Renal pelvis (tissue), 12 donors: ENCODE measurements at places on chromosomes 2 and 18.

DNA sequence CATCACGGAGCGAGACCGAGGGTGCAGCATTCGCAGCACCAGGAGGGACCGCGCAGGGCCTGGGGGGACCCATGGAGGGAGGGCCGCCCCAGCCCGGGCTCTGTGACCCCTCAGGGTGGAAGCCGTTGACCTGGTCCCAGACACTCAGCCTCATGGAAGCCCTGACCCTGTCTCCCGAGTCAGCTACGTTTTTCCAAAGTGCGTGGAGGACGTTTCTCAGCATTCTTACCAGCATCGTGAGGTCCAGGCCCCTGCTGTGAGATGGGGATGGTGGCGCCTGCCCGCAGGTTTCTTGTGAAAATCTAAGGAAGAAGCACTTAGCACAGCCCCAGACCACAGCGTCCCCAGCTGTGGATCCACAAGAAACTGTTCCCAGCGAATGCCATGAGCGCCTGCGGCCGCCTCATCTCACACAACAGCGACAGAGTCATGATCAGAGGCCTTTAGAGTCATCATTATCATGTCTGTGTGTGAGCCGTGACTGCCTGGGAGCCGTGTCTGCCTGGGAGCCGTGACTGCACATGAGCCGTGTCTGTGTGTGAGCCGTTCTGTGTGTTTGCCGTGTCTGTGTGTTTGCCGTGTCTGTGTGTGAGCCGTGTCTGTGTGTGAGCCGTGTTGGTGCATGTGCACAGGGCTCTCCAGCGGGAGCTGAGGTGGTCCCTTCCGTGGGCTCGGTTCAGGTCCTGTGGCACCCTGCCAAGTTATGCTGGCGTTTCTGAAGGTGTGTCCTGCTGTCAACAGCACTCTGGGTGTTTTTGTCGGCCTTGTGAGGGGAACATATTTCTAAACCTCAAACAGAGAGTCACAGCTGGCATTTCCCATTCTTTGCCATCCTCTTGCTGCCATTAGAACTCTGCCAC lies 49.2 kb upstream of the KCNG2 start:
- no peak for DNase-seq

DNA sequence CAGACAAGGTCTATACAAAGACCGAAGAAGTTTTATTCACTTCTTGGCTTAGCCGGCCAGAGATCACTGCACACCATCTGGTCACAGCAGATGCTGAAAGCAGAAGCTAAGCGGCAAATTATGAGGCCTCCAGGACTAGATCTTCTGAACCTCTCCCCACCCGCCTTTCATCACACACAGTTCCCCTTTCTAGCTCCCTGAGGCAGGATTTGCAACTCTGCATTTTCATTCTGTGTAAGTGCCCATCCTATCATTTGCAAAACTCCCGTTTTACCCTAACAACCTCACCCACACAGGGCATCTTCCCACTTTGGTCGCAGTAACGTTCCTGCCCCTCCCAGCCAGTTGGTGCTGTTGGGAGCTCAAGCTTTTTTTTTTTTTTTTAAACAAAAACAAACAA lies 3.1 kb upstream of the MOB1A start:
- no peak for DNase-seq

- no peak for DNase-seq
These were observed 67.8 kb upstream of the MAP4K3 start for GRCh38 chr2:39504790-39505335.

DNA sequence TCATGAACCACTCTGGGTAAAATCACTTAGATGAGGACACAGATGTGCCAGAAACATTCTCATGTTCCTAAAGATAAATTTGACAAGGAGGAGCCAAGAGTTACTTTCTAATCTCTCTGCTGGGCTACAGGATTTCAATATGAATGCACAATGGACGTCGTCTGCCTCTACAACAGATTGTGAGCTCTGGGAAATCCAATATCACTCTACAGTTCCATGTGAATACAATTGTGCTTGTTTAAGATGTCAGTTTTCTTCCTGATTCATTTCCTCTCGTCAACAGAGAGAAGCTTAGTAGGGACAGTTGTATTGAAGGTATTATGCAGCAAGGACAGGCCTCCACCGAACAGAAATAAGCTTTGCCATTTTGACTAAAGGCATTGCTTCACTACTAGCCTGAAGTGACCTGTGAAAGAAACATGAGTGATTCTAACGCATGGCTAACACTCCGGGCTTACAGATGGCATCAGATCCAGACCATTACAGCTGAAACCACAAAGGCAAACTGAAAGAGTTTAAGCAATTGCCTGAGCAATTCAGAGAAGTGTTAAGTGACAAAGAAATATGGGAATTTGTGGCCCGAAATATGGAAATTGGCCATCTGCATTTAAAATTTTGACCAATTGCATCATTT lies 1591.5 kb downstream of the LRP1B start:
- no peak for DNase-seq

GRCh38 chr2:221109552-221109951 lies 462.6 kb downstream of the EPHA4 start:
- no peak for DNase-seq

DNA sequence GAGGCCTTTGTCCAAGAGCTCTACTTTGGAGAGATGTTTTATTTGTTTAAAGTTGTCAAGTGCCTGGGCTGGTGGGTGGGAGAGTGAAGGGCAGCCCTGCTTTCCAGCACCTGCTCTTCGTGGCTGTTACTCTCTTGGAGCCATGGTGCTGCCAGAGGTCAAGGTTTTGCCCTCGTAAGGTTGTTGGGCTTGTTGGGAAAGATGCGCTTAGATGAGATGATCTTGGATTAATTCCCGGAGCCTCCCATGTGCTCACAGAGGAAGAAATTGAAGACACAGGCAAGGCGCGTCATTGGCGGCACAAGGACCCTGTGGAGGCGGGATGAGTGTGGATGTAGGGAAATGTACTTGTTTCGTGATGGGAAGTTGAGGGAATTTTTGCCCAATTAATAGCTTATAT lies 27.9 kb downstream of the ZCCHC2 start:
- DNase-seq: no peak

DNA sequence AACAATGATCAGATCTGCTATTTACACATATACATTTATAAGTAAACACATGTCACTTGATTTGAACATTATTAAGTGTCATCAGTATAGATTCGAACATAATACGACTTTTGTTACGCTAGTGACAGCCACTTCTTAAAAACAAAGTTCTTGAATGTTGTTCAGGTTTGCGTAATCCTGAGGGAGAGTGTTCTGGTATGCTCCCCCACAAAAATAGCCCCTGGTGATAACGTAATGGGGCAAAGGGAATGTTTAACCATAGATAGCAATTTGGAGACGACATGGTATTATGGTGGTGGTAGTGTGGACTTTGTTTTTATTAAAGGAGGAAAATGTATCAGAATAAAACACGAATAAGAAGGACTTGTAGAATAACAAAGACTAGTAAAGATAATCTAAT lies 90.6 kb downstream of the PLEKHM3 start:
- no peak for DNase-seq

DNA sequence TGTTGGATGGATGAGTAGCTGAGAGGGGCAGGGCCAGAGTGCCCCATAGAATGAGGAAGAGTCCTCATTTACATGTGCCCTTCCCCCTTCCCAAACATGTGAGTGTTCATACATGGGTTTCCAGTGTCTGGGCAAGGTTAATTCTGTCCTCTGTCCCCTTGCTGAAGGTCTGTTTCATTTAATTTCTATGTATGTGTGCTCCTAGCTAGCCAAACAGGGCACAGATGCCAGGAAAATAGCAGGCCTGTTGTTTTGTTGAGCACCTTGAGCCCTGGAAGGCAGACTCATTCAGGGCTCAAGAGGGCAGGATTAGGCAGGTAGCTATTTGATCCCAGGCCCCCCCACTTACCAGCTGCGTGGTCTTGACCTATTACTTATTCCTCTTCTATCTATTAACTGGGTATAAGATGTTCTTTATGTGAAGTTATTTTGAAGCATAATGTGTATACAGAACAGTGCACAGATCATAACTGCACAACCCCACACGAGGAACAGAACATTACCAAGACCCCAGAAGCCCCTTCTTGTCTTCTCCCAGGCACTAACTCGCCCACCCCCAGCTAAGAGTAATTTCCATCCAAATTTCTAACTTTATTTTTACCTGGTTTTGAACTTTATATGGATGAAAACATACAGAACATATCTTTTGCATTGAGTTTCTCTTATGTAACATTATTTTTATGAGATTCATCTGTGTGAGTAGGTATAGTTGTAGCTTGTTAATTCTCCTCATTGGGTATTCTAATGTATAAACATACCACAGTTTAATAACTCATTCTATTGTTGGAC lies 164.3 kb downstream of the RPIA start:
- no peak for DNase-seq

- DNase-seq: peak; percentile 14
These were observed 525.1 kb upstream of the FAM98A start for GRCh38 chr2:34123996-34124785.

DNA sequence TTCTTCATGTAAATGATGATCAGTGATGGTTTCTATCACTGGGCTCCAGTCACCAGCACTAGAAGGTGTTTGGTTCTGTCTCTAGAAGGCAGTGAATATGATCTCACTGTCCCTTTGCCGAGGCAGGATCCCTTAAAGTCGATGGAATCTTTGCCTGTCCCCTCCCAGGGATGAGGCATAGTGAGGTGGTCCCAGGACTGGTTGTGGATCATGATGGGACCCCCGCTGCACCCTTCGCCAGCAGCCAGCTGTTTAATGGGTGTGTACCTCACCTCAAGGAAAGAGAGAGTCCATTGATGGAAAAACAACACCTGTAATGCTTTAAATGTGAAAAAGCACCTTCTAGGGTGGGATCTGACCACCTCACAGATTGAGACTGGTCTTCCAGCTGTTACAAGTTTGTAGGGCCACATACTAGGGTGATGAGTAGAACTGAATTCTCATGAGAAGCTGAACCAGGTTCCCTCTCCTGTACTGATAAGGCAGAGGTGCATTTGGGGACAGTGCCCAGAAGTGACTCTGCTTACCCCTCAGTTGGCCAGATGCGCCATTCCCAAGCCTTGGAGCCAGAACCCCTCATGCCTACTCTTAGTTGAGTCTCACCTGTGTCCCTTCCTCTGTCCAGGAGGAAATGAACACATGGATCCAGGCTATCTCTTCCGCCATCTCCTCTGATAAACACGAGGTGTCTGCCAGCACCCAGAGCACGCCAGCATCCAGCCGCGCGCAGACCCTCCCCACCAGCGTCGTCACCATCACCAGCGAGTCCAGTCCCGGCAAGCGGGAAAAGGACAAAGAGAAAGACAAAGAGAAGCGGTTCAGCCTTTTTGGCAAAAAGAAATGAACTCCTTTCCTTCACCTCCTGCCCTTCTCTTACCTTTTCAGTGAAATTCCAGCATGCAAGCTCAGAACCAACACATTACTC lies 55.5 kb upstream of the EML6 start:
- no peak for DNase-seq

DNA sequence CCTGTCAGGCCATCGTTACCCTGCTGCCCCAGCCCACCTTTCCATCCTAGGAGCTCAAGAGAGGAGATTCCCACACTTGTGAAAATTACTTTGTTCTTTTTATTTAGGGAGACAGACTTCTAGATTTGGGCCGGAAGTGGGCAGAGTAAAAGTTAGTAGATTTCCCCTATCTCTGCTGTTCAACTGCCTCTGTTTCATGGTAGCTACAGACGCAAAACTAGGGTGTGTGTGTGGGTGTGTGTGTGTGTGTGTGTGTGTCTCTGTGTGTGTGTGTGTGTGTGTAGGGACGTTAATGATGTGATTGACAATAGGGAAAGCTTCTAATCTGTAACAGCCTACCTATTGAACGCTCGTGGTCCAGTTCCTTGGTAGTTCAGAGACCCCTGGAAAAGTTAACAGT lies 438 bp downstream of the PSMA8 start:
- no peak for DNase-seq

DNA sequence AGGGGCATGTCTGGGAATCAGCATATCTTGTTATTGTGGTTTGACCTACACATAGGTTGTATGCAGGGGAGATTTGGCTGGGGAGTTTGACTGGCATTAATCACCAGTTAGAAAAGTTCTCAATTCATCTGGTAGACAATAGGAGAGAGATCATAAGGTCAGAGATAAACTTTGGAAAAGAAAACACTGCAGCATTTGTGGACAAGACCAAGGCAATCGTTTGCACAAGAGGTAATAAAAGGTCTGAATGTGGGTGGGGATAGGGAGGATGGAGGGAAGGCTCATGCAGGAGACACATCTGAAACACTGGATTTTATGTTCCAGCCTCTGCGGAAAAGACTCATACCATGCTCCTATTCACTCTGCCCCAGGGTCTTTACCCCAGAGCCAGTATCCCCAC lies 136.9 kb downstream of the MAIP1 start:
- no peak for DNase-seq

- no peak for DNase-seq
These were observed 69.6 kb downstream of the THNSL2 start for GRCh38 chr2:88239781-88240180.

DNA sequence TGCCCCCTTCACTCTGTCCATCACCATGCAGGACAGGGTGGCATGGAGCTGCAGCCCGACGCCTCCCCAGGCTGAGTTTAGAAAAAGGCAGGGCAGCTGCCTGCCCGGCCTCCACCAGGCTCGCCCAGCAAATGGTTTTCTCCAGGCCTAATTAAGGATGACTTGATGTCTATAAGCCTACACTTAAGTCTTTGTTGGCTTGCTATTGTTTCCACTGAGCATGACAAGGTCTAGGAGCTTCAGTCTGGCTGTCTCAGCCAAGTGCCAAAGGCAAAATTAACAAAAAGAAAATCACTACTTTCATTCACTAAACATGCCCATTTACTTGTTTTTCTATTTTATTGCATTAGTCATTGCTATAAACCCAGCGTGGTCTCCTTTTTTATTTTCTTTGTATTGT lies 372.2 kb downstream of the INSIG2 start:
- DNase-seq: no peak

DNA sequence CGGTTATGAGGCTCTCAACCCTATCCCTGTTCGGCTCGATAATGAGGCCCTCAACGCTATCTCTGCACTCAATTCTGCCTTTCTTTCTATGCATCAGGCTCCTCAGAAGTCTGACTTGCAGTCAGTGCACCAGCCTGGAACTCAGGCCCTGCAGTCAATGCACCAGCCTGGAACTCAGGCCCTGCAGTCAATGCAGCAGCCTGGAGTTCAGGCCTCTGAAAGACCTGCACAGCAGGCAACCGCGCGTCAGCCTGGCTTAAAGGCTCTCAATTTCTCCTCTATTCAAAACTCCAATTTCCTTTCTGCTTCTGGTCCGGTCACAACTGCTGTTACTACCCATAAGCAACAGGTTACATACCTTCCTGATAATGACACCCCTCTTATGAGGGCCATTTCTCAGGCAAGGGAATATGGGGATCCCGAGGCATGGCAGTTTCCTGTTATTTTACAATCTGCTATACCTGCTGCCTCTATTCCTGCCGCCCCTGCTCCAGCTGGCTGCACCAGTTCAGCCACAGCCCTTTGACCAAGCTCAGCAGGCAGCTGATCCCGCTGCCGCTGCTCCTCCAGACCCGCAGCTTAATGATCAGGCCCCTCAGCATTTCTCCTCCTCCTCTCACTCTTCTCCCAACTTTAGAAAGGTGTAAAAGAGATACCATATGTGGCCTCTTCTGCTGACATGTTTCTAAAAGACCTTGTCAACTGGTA lies 933.6 kb upstream of the FANCL start:
- DNase-seq: no peak

DNA sequence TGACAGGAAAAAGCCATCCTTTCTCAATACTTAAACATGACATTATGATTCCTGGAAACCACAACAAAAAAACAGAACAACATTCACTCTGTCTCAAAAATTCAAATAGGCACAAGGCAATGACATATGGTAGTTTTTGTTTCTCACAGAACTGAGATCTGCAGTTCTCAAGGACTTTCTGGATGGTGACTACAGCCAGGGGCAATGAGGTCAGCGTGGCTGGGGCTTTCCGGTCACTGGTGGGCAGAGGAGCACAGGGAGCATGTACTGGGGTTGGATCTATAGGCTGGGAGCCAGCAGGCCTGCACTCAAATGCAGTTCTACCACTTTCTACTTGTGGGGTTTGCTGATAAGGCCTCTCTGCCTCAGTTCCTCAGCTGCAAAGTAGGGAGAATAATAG lies 72.0 kb downstream of the CTAGE1 start:
- no peak for DNase-seq
